ENCODE measurements at places on chromosomes 16 and 17.

GRCh38 chr17:1918346-1919162 lies 88.7 kb downstream of the RPA1 start:
- no peak for DNase-seq

DNA sequence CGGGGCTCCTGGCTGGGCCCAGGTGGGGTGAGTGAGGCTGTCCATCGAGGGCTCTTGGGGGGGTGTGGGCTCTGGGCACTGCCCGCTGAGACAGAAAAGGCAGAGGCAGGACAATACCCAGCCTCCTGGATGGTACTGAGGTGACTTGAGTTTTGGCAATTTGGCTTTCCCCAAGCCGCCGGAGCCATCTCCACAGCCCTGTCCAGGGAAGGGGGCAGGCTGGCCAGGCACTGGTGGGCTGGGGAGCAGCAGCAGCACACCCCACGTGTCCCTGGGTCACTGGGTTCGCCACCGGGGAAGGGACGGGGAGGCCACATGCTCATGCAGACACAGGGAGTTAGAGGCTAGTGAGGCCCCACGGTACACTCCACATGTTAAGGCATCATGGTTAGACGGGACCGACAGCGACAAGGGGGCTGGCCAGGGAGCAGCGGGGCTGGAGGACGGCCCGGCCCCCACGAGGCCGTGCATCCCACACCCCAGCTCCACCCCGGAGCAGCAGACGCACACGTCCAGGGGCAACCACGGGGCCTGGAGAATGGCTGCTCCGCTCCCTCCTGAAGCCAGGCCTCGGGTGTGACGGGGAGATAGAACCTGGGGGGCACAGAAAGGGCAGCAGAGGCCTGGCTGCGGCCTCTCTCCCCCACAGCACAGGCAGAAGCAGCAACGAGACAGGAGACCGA lies 3.0 kb downstream of the ARHGDIA start:
- DNase-seq, result no peak

DNA sequence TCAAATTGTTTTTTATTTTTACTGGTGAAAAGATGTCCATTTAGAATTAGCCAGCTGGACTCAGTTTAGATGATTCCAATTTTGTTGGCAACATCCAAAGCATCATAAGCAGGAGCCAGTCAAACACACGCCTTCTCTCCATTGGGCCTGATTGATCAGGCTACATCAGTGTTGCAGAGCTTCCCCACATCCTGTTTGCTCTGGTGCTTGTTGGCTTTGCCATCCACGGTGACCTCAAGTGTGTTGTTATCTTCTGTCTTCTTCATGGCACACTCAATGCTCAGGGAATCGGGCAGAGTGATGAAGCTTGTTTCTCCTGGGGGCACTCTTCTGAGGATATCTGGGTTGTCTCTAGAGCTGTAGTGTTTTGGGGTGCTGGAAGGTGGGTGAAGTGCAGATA lies 6.3 kb upstream of the NETO2 start:
- DNase-seq, result no peak

DNA sequence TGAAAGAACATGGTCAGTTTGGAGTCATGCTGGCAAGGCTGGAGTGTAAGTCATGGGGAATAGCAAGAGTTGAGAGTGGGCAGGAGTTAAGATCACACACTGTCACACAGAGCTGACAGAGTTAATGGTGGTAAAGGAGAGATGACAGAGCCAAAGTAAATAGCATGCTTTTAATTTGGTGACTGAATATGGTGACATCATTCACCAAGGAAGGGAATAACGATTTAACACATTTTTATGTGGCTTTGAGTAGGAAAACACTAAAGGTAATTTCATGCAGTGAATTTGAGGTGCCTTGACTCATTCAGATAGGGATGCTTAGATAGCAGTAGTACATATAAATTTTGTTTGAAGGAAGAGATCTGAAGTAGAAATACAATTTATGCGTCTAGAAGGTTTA lies 42.1 kb downstream of the SYNRG start:
- no peak for DNase-seq

- no peak for DNase-seq
These were observed 39.6 kb downstream of the TK2 start for GRCh38 chr16:66510298-66510697.

DNA sequence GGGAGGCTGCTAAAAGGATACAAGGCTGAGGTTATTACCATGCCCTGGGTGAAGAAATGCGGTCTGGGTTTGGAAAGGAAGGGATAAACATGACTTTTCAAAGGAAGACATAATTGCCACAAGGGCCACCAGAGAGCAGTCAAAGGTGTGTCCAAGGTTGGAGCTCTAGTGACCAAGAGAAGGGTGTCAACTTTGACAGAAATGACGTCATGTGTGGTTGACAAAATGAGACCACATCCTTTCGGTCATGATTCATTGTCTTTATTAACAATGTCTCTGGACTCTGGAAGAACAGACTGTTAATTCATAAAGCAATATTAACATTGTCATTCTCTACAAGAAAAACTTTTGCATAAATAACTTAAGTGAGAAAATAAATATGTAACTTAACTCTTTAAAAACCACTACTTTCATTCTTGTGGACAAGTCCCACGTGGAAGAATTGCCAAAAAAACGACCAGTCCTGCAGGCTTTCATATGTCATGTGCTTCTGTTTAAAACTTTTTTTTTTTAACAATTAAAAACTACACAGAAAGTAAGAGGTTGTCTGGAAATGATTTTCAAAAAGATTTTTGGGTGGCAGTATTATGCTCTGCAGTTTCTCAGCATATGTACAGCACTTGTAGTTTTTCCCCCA lies 5.0 kb downstream of the SOST start:
- no peak for DNase-seq

DNA sequence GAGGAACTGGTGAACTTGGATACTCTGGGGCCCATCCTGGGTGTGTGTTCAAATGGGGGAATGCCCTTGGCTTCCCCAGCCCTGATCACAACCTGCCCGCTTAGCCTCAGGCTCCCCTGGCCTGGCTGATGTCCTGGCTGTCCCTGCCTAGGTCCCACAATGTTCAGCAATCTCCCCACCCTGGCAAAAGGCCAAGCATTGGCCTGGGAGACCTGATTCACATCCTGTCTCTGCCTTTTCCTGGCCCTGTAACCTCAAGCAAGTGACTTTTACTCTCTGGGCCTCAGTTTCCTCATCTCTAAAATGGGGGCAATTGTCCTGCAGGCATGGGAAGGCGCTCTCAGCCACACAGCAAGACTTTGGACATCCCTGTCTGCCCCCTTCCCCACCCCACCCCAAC lies 14.4 kb downstream of the CPNE2 start:
- DNase-seq, result no peak

GRCh38 chr17:49488612-49489011 lies 6.5 kb upstream of the NGFR start:
- no peak for DNase-seq

DNA sequence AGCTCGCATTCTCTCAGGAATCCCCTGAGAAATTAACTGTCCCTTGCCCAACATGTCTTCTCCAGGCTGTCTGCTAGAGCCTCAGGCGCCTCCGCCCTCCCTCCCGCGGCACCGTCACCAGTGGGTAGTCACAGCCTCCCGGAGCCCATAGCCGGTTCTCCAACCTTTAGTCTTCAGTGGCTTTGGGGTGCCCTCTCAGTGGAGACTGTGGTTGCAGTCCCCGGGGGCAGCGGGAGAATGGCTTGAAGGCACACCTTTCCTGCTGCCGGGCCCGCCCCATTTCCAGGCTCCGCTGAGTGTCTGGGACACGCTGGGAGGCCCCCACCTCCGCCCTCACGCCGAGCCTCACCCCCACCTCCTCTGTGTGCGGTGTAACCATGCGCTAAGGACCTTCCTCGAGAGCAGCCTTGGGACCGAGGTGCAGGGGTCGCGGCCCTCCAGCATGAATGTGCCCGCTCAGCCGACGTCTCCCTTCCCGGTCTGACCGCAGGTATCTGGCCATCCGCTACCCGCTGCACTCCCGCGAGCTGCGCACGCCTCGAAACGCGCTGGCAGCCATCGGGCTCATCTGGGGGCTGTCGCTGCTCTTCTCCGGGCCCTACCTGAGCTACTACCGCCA lies 1.7 kb downstream of the GALR2 start:
- DNase-seq, result no peak

DNA sequence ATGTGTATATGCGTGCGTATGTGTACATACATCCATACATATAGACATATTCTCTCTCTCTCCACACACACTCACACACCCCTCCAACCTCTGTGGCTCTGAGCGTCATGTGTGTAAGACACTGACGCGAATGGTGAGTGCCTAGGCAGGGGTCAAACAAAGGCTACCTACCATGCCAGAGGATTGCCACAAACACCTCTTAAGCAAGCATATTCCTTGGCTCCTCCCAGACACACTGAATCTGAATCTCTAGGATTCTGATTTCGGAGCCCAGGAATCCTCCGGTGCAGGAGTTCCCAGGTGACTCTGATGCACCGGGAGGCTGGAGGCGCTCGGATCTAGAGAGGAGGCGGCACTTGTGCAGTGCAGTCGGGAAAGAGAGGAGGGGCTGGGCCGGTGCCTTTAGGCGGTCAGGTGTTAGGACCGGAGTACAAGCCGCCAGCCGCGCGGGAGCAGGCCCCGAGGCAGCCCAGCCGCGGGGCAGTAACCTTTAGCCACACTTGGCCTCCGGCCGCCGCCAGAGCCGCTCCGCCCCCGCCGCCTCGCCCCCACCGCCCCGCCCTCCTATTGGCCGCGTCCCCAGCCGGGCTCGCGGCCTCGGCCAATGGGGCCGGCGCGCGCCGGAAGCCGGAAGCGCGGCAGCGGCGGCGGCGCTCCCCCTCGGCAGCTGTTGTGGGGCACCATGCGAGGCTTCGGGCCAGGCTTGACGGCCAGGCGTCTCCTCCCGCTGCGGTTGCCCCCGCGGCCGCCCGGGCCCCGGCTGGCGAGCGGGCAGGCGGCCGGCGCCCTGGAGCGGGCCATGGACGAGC lies at the start of gene MLYCD:
TSS of gene MLYCD (plus strand) at position 653 of the 809 bp plus-strand sequence. CDS start at position 683, 30 bp downstream.
- no peak for DNase-seq

- DNase-seq, result no peak
These were observed 14.0 kb downstream of the HERPUD1 start for GRCh38 chr16:56945847-56946527.

DNA sequence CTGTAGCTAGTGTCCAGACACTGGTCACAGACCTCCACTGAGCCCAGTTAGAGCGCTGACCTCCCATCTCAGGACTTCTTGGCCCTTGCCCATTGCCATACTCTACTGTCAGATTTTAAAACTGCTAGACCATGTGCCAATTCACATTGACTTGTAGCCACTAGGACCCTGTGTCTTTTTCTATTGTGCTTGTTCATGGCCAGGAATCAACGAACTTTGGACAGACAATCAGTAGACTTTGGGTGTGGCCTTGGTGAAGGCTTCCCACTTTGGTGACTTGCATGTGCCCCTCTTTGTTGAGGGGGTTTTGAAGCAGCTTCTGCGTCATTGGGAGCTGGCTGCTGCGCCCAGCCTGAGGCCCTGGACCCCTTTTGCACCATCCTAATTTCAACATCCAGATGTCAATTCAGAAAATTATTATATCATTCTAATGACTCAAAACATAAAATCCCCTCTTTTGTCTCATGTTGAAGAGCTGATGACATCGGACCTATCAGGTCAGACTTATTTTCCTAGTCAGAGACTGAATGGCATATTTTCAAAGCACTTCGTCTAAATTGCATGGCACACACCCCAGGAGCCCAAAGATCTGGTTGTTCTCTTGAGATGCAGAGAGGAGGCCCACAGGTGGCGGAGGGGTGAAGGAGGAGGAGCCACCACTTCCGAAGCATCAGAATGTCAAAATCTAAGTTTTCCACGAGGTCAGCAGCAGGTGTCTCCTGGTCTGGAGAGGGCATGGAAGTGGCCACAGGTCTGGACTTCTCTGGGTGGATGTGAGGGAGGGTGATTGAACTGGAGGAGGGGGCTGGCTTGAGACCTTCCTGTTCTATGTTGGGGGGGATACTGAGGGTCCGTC lies 93.4 kb upstream of the CBX4 start:
- no peak for DNase-seq

GRCh38 chr17:62995377-62995885 lies 29.4 kb downstream of the TANC2 start:
- DNase-seq, result no peak
